Eye (tissue), 1 donor: ENCODE measurements at places on chromosomes 6 and 20.
A peak's percentile ranks its signal among the peaks of the same experiment; 100 is the strongest.

DNA sequence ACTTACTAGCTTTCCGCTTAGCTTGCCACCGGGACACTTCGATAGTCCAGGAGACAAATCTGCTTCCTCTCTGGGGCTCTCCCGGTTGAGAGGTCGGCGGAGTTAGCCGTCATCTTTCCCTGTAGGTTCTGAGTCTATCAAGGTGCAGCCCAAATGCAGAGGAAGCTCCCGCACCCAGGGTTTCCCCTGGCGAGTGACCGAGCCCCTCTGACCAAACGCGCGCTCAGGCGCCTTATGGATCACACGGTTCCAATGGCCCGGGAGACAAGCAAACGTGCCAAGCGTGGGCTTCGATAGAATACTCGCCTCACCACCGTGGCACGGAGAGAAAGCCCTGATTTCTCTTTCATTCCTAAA, 15.8 kb upstream of the FOXC1 start:
- no peak for DNase-seq

- no peak for DNase-seq
Observed at GRCh38 chr6:39806278-39806677, 14.1 kb downstream of the DAAM2 start.

DNA sequence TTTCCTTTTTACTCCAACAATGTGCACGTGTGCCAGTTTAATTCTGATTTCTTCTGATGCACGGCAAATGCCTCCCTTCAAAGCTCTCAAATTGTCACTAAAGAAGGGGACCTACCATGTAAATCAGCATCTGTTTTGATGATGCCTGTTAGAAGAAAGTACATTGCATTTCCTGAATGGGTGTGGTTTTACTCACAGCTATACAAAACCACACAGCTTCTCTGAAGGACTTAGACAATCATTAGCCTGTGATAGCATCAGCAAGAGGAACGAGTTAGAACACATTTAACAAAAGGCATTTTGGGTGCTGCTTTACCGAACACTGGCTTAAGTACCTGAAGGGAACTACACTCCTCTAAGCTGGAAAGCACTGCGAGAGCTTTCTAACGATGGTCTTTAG, 109.4 kb downstream of the ATXN1 start:
- DNase-seq: no peak

DNA sequence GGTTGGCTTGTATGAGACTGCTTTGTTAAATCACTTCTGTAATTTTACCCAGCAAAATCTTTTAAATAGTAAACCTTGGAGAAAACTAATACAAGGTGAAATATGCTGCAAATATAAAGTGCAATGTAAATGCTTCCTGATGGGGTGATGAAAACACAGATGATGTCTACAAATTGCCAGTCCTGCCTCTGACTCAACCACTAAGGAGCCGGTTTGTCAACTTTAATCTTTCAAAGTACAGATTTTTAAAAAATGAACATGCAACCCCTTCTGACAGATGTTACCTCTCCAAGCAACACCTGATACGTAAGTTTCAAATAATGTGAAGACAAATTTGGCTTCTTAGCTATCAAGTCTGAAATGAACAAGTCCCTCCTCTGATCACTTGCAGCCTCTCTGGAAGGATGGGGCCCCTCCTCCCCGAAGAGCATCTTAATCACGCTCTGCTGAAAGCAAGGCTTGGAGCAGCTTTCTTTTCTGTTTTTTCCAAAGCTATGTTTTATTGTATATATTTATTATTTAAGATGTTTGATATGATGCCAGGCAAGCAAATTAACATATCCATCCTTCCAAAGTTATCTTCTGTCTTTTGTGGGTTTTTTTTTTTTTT, 196.0 kb downstream of the MYLK4 start:
- DNase-seq: peak; percentile 63

- no peak for DNase-seq
Observed at GRCh38 chr6:110020888-110021287, 42.8 kb downstream of the GPR6 start.

DNA sequence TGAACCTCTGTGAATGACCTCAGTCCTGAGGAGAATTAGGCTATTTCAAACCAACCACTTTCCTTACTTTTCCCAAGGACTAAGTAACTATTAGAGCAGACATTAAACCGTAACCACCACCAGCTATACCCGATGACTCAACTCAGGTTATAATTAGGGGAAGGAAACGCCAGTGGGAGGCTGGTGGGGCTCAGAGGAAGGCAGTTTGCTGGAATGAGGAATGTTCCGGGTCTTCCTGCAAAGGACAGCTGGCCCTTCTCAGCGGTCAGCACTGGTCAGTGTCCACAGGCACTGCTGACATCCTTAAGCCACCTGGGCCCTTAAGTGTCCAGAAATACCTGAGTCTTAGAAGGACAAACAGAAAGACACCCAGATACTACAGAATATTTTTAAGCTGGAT, 515.2 kb downstream of the MAFB start:
- DNase-seq: no peak

- no peak for DNase-seq
Observed at GRCh38 chr20:39916236-39916765, 772.7 kb downstream of the MAFB start.

GRCh38 chr6:70956451-70957283, at the start of gene B3GAT2:
Gene B3GAT2 (minus strand): TSS chr6:70957060. CDS start chr6:70956429, 631 bp downstream.
- peak; percentile 86 for DNase-seq

- DNase-seq: no peak
Observed at GRCh38 chr6:123940551-123940950, 136.9 kb downstream of the NKAIN2 start.

DNA sequence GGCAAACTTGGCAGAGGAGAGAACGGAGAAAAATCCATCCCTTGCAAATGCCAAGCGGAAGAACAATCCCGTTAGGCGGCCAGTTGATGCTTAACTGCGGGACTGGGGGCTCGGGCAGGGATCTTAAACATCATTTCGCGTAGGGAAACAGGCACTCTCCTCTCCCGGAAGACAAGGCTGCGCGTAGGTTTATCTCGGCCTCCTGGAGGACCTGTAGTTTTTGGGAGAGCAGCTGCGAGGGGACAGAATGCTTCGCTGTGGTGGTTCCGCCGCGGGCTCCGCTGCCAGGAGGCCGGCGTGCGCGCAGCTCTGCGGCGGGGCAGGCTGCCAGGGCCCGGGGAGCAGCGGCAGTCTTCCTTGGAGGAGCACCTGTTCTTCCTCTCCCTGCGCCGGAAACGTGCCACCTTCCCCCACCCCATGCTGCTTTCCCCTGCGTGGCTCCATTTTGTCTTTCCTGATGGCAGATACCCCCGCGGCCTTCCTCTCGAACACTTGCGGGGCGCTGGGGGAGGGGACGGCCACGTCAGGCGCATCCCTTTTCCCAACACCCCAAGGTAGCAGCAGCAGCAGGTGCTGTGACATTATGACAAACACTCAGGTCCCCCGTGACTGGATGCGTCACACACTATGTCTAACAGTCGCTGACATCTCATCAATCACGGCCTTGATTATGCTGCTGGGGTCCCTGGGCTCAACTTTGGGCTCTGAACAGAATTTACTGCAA, 230.7 kb upstream of the BTBD3 start:
- peak; percentile 78 for DNase-seq

- no peak for DNase-seq
Observed at GRCh38 chr6:169189182-169189581, 64.5 kb downstream of the THBS2 start.

DNA sequence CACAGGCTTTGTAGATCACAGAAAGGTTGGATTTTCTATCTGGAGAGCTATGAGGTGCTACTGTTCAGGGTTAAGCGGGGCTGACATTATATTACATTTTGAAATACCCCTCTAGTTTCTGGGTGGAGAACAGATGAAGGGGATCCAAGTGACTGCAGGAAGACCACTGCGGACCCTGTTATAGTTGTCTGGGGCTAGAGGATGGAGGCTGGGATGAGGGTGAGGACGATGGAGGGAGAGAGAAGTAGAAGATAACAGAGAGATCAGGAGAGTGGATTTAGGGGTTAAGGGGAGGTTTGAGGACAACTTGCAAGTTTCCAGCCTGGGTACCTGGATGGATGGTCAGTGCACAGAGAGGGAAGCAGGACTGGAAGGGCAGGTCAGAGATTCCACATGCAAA, 43.5 kb upstream of the TGM2 start:
- no peak for DNase-seq

DNA sequence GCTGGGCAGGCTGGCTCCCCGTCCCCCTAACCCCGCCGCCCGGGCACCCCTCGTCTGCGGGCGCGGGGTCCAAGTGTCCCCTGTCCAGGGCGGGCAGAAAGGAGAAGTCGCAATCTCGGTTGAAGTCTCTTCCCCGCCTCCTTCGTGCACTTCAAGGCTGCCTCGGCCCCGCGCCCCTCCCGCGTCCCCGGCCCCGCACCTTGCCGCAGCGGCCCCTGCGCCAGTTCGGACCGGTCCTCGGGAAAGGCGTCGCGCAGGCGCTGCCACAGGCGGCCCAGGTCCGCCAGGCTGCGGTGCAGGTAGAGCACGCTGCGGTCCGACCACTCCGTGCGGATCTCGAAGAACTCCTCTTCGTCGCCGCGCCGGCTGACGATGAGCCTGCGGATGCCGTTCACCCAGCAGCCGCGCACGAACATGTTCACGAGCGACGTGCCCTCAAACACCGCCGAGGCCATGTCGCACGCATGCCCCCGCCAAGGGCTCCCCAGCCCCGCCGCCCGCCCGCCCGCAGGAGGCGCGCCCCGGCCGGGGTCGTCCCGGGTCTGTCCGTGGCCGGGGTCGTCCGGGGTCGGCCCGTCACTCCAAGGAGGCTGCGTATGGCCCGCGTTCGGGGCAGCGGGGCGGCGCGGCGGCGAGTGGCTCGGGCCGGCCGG, at the start of gene PXDC1:
PXDC1 (minus strand) TSS at position 637 of the 653 bp plus-strand sequence; CDS start at position 455, 182 bp downstream.
- DNase-seq: peak; percentile 72

DNA sequence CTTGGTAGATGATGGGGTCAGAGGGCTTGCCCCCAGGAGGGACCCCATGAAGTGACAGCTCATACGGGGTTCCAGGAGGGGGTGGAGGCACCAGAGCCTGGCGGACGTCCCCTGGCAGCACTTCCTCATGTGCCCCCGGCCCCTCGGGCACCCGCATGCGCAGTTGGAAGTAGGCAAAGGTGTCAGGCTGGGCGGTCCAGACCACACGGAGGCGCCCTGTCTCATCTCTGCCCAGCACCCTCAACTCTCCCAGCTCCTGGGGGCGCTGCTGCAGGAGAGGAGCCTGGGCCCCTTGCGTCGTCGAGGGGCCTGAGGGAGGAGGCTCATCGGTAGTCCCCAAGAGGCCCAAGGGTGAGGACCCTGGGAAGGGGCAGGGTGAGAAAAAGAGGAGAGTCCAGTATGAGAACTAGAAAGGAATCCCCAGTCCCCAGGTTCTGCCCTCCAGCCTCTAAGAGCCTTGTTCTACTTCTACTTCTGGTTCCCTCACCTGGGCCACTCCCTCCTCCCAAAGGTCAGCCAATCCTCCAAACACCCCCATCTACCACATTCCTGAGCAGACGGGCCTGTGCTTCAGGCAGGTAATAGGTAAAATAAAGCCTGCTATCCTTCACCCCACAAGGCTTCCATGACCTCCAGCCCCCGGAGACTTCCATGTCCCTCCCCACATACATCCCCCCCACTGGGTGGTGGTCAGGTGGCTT, 23.2 kb downstream of the TNXB start:
- no peak for DNase-seq

- DNase-seq: no peak
Observed at GRCh38 chr6:142482249-142482648, 180.4 kb downstream of the ADGRG6 start.

DNA sequence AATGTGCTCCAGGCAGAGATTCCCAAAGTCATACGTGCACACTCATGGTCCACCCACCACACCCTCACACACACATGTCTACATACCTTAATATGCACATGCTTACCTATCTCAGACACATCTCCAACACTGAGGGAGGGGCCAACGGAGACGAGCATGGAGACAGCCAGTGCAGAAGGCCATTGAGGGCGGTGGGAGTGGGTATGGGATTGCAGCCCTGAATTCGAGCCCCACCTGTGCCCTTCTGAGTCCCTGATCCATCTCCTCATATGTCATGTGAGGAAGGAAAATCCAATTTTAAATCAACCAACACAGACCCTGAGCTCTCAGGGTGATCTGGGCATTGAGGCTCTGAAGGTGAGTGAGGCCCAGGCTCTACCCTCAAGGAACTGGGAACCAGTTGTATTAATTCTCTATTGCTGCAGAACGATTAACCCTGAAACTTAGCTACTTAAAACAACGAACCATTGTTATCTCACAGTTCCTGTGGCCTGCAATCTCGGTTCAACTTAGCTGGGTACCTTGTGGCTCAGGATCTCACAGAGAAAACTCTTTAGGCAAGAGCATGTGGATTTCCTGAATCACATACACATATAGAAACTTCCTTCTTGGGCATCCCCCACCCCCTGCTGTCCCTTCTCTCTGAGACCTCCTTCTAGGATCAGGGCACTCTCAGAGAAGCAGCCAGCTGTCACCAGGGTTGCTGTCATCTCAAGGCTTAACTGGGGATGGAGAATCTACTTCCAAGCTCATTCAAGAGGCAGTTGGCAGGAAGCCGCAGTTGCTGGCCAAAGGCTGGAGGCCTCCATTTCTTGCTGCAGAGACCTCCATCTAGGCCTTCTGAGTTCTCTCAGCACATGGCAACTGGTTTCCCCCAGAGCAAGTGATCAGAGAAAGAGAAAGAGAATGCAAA, 28.3 kb downstream of the GLP1R start:
- no peak for DNase-seq

GRCh38 chr20:58684291-58684690, 8.3 kb upstream of the NPEPL1 start:
- DNase-seq: no peak

- DNase-seq: peak; percentile 24
Observed at GRCh38 chr6:100335991-100336390, 128.7 kb downstream of the SIM1 start.

- DNase-seq: peak; percentile 22
Observed at GRCh38 chr20:51961964-51962761, 159.8 kb upstream of the SALL4 start.

DNA sequence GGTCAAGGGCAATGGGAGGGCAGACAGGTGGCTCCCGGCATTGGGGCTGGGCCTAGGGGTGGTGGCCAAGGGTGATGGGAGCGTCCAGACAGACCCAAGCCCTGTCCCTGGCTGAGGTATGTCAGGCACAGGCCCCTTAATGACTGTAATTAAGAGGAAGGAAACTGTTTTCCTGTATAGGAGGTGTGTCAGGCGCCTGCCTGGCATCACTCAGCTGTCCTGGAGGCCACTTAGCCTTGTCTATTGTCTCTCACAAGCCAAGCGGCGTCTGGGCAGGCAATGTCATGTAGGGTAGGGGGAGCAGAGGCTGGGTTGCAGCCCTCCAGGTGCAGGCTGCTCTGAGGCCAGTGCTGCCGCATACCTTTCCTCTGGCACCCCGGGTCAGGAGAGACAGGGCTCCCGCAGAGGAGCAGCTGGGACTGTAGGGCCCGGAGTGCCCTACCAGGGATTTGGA, 3.9 kb upstream of the FAM83C start:
- no peak for DNase-seq

GRCh38 chr6:24658573-24659560, 7.8 kb downstream of the TDP2 start:
- no peak for DNase-seq

DNA sequence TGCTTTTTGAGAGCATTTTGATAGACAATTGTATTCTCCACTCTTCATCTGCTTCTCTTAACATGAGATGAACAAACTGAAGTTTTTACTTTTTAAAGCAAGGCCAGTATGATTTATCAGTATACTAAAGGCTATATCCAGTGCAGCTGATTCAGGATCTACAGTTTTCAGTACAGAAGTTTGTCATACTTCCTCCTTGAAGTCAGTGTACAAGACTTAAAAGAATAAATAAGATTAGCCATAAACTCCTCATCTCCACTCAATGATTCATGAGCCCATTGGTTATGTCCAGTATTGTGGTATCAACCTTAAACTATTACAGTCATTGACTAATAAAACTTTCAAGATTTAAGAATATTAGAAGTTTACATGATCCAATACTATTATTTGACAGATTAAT, 374.8 kb upstream of the EPHA7 start:
- no peak for DNase-seq
